ENCODE measurements at places on chromosomes 11 and 22. TPM values are rescaled to one million over a fixed set of nuclear protein-coding genes. Genes with fewer than 3 reads are reported as not detected.
A peak's percentile ranks its signal among the peaks of the same experiment; 100 is the strongest.

- H3K36me3 ChIP-seq = peaks cover 51% of the 10 kb centered on the region
- no peak overlapping the region for H3K4me3 ChIP-seq
- H3K27me3 ChIP-seq = no peaks in the 10 kb centered on the region
- DNase-seq = no peak
These were observed 3.5 kb downstream of the TRIM66 start for GRCh38 chr11:8679006-8679405.

Gene KCNJ1
- not detected for total RNA-seq

Gene SPINDOC
- total RNA-seq = 28.4 TPM

Gene SLC5A1
- total RNA-seq = not detected

- DNase-seq = no peak
- H3K4me3 ChIP-seq = no peak overlapping the region
- no peaks in the 10 kb centered on the region for H3K4me1 ChIP-seq
- no peak overlapping the region for H3K27ac ChIP-seq
- H3K36me3 ChIP-seq = no peaks in the 10 kb centered on the region
These were observed 19.1 kb upstream of the LINC01488 start for GRCh38 chr11:69462106-69462951.

DNA sequence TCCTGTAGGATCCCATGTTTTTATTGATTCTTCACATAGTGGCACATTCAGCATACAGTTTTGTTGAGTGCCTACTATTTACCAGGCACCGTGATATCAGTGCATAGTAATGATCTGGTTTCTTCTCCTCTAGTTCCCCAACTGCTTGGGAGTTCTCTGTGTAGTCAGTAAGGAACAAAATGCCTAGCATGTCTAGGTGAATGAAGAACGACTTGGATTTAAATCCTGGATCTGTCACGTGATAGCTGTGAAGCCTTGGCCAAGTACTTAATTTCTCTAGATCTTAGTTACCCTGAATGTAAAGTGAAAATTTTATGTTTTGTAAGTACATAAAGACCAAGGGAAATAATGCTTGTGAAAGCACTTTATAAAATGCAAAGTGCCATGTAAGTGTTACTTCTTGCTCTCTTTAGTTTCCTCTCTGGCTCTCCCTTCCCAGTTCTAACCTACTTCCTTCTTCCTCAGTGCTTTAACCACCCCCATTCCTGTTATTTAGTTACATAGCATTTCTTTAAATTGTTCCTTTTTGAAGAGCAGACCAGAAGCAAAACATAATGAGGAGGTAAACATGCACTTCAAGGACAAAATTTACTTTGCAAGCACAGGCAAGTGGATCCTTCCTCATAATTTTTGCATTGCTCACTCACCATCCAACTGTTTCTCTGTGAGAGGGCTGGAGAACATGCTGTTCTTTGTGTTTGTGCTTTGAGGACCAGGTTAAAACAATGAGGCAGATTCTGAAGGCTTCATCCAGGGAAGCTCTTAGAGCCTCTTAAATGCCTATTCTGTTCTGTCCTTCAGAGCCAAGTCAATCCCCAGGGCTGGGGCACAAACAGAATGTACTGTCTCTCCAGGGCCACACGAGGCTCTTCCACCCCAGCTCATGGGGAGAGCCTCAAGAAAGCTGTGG, 353.9 kb upstream of the TENM4 start:
- H3K4me3 ChIP-seq = no peak overlapping the region
- DNase-seq = no peak
- H3K27me3 ChIP-seq = no peaks in the 10 kb centered on the region
- no peak overlapping the region for H3K27ac ChIP-seq

- no peak overlapping the region for H3K4me3 ChIP-seq
- H3K36me3 ChIP-seq = no peaks in the 10 kb centered on the region
- no peak overlapping the region for H3K27ac ChIP-seq
These were observed 2.0 kb downstream of the MRGPRF start for GRCh38 chr11:69010964-69011623.

GRCh38 chr22:29315286-29316140, at the start of gene RASL10A:
Gene RASL10A, minus strand, starts transcription at chr22:29315697. Its CDS starts 451 bp downstream, at chr22:29315246.
- H3K4me1 ChIP-seq = peaks cover 27% of the 10 kb centered on the region
- no peaks in the 10 kb centered on the region for H3K36me3 ChIP-seq
- DNase-seq = no peak
- no peak within 1 kb of the TSS for H3K27ac ChIP-seq
- peaks cover 43% of the 10 kb centered on the region for H3K27me3 ChIP-seq
- H3K4me3 ChIP-seq = peak within 1 kb of the TSS; percentile 40

DNA sequence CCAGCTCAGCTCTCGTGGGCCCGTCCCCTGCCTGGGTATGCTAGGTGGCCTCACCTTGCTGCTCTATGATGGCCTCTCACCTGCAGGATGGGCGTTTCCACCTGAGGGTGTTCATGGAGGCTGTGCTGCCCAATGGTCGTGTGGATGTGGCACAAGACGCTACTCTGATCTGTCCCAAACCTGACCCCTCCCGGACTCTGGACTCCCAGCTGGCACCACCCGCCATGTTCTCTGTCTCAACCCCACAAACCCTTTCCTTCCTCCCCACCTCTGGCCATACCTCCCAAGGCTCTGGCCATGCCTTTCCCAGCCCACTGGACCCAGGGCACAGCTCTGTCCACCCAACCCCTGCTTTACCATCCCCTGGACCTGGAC, 2.1 kb downstream of the ZP1 start:
- H3K36me3 ChIP-seq = no peaks in the 10 kb centered on the region
- no peaks in the 10 kb centered on the region for H3K27me3 ChIP-seq
- H3K27ac ChIP-seq = no peak overlapping the region
- H3K4me3 ChIP-seq = no peak overlapping the region
- DNase-seq = no peak

GRCh38 chr11:65414776-65415498, 7.7 kb upstream of the NEAT1 start:
- H3K4me3 ChIP-seq = no peak overlapping the region
- H3K27ac ChIP-seq = no peak overlapping the region
- H3K27me3 ChIP-seq = no peaks in the 10 kb centered on the region
- peaks cover 32% of the 10 kb centered on the region for H3K4me1 ChIP-seq
- DNase-seq = no peak
- H3K36me3 ChIP-seq = peaks cover 4% of the 10 kb centered on the region

GRCh38 chr11:131602431-131602830, 232.0 kb downstream of the NTM start:
- H3K27me3 ChIP-seq = no peaks in the 10 kb centered on the region
- H3K4me1 ChIP-seq = no peaks in the 10 kb centered on the region
- H3K36me3 ChIP-seq = no peaks in the 10 kb centered on the region
- no peak for DNase-seq
- no peak overlapping the region for H3K27ac ChIP-seq

Gene ETS1
- total RNA-seq = 527 TPM

DNA sequence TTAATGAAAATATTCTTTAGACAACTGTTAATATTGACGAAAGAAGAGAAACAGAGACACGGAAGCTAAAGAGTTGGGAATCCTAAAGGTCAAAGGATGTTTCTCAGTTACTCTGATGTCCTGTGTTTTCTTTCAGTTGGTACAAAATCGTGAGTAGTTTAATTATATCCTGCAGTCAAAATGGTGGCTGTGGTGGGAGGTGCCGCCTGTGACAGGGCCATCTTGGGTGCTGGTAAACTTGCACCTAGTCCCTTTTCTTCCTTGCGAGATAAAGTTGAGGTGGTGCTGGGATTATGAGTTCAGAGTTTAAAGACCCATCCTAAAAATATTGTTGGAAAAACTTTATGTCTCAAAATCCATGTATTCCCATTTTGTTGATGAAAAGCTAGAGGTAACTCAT, 2.2 kb downstream of the CECR2 start:
- no peaks in the 10 kb centered on the region for H3K36me3 ChIP-seq
- H3K27me3 ChIP-seq = peaks cover 52% of the 10 kb centered on the region
- H3K4me1 ChIP-seq = peaks cover 19% of the 10 kb centered on the region
- no peak overlapping the region for H3K27ac ChIP-seq

- H3K4me3 ChIP-seq = no peak overlapping the region
- H3K4me1 ChIP-seq = peaks cover 67% of the 10 kb centered on the region
- peak; percentile 15 for DNase-seq
- peak overlapping the region; percentile 48 for H3K27ac ChIP-seq
These were observed 63.7 kb downstream of the RAB30 start for GRCh38 chr11:83007909-83008580.

DNA sequence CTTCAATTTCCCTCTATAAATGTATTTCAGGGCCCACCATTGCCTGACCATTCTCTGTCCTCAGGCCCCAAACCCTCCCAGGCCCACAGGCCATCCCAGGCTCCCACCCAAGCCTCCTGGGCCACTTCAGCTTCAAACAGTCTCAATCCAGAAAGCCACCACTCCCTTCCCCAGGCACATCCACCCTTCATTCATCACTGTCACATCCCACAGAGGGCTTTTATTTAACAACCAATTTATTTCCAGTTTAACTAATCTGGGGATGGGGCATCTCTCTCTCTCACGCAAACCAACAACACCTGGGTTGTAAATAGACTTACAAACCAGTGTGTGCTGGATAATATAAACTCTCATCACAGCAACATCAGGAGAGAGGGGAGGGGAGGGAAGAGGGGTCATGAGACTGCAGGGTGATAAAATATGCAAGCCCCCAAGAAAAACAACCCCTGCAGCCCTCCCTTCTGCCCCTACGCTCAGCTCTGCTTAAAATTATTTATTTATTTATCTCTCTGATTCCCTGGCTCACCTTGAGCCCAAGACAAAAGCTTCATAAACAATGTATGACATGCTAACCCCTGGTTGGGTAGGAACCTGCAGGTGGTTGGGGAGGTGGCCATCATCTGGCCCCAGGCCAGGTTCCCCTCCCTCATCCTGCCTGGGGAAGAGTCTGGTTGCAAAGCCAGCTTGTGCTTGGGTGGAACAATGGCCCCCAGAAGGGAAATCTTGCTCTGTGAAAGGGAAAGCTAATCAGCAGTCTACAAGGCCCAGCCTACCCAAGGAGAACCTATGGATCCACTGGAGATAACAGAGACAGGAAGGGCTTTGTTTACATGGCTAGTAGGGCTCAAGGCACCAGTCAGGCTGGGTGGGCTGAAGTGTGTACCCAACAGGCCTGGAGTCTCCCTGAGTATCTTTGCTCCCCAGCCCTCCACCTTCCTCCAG, 359.2 kb downstream of the BUD13 start:
- no peak overlapping the region for H3K27ac ChIP-seq
- H3K36me3 ChIP-seq = no peaks in the 10 kb centered on the region
- no peaks in the 10 kb centered on the region for H3K4me1 ChIP-seq
- peaks cover 5% of the 10 kb centered on the region for H3K27me3 ChIP-seq
- no peak overlapping the region for H3K4me3 ChIP-seq

- H3K4me1 ChIP-seq = no peaks in the 10 kb centered on the region
- no peaks in the 10 kb centered on the region for H3K27me3 ChIP-seq
- no peak overlapping the region for H3K27ac ChIP-seq
- DNase-seq = no peak
These were observed 25.1 kb downstream of the TBX1 start for GRCh38 chr22:19785461-19786263.

Gene TSPAN4
- total RNA-seq = 15.4 TPM

GRCh38 chr22:31080848-31081649, at the start of gene SMTN:
Gene SMTN, plus strand, starts transcription at chr22:31081318. Its CDS starts 1,941 bp downstream, at chr22:31083259.
- peak within 1 kb of the TSS; percentile 97 for H3K4me3 ChIP-seq
- DNase-seq = peak; percentile 93
- H3K27me3 ChIP-seq = no peaks in the 10 kb centered on the region
- peak within 1 kb of the TSS; percentile 80 for H3K27ac ChIP-seq
- peaks cover 4% of the 10 kb centered on the region for H3K36me3 ChIP-seq

DNA sequence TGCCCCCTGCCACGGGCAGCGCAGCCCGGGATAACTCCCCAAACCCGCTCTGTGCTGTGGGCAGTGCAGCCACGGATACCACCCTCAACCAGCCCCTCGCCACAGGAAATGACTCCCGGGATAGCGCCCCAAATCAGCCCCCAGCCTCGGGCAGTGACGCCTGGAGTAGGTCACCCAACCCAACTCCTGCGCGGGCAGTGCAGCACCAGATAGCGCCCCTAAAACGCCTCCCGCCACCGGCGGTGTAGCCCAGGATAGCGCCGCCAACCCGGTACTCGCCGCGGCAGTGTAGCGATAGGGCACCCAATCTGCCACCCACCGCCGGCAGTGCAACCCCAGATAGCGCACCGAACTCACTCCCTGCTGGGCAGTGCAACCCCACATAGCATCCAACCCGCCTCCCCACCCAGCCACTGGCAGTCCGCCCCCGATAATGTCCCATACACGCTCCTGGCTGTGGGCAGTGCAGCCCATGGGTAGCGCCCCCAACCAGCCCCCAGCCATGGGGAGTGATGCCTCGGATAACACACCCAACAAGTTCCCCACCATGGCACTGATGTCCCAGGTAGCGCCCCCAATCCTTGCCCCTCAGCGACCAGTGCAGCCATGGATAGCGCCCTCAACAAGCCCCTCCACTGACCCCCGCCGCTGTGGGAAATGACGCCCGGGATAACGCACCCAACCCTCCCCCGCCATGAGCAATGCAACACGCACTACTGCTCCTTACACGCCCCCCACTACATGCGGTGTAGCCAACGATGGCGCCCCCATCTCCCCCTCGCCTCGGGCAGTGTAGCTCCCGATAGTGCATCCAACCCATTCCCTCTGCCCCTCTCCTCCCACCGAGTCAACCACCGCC, 1.5 kb downstream of the RFPL2 start:
- H3K27ac ChIP-seq = no peak overlapping the region
- H3K36me3 ChIP-seq = no peaks in the 10 kb centered on the region
- peaks cover 19% of the 10 kb centered on the region for H3K27me3 ChIP-seq
- no peak for DNase-seq
- H3K4me1 ChIP-seq = peaks cover 15% of the 10 kb centered on the region

- no peak overlapping the region for H3K4me3 ChIP-seq
- DNase-seq = no peak
- no peaks in the 10 kb centered on the region for H3K4me1 ChIP-seq
- H3K36me3 ChIP-seq = no peaks in the 10 kb centered on the region
- H3K27me3 ChIP-seq = no peaks in the 10 kb centered on the region
- no peak overlapping the region for H3K27ac ChIP-seq
These were observed 1499.2 kb downstream of the LRRC4C start for GRCh38 chr11:39960206-39960605.

GRCh38 chr11:87849216-87849615, 326.0 kb downstream of the RAB38 start:
- no peak overlapping the region for H3K4me3 ChIP-seq
- no peaks in the 10 kb centered on the region for H3K27me3 ChIP-seq
- DNase-seq = no peak
- H3K27ac ChIP-seq = no peak overlapping the region
- H3K4me1 ChIP-seq = no peaks in the 10 kb centered on the region

GRCh38 chr22:25545672-25546071, 18.8 kb upstream of the GRK3 start:
- no peak overlapping the region for H3K27ac ChIP-seq
- DNase-seq = no peak
- H3K4me1 ChIP-seq = peaks cover 6% of the 10 kb centered on the region
- H3K36me3 ChIP-seq = no peaks in the 10 kb centered on the region
- no peaks in the 10 kb centered on the region for H3K27me3 ChIP-seq
- no peak overlapping the region for H3K4me3 ChIP-seq

DNA sequence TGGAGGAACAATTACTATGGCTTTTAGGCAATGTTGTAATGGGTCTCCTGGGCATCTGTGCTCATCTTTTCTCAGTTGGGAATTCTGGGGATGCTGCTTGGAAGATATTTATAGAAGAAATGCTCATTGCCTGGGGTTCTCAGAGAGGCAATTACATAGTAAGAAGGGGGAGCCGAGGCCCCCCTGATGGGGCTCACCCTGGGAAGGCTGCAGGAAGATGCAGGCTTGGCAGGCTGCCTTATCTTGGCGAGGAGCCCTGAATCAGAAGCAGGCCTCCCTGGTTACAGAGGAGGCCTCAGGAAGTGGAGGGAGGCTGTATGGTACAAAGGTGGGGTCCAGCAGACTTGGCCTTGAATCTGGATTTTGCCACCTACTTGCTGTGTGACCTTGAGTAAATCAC, 60.6 kb upstream of the CRYBB3 start:
- DNase-seq = no peak
- peaks cover 7% of the 10 kb centered on the region for H3K36me3 ChIP-seq
- H3K4me1 ChIP-seq = no peaks in the 10 kb centered on the region

Measured in activated CD8-positive, alpha-beta T cell treated with anti-CD3 and anti-CD28 coated beads for 36 hours (primary cell).